ENCODE measurements at places on chromosomes 5 and 9.

- no peak for DNase-seq
Measured at GRCh38 chr9:133605856-133606707, 3.1 kb downstream of the FAM163B start.

GRCh38 chr5:60535951-60536350 lies 164.0 kb downstream of the DEPDC1B start:
- no peak for DNase-seq

GRCh38 chr5:80116465-80116864 lies 81.3 kb downstream of the THBS4 start:
- DNase-seq: no peak

- DNase-seq: no peak
Measured at GRCh38 chr5:159571501-159572244, 241.4 kb upstream of the IL12B start.

DNA sequence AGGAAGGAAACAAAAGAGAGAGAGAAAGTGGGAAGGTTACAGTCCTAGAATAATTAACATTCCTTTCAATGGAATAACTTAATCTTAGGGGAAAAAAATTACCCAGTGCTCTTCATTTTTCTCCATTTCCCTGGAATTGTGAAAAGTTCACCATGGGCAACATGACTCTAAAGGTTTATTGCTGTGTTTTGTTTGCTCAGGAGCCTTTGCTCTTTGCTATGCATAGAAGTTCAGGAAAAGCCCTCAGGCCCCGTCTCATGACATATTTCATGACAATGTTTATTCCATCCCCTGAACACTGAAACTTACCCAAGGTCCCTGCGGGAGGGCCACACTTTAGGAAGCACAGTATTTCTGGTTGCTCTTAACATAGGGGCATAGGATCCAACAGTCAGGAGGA lies 9.8 kb upstream of the CTSL start:
- DNase-seq: no peak

DNA sequence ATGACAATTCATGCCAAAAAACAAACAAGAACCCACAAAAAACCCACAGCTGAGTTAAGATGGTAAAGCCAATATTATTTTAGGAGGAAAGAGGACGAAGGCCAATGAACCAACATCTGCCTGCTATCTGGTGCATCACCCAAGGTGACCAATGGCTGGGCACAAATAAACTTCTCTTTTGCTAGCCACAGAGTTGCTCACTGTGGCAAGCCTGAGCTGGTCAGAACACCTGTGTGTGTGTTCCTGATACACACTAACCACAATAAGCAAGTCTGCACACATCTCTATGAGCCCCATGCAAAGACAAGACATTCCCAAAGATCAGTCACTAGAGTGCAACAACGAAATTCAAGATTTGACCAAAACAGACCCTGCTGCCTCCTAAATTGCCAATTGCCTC lies 63.1 kb downstream of the RNF38 start:
- no peak for DNase-seq

GRCh38 chr5:147818290-147818689 lies 13.2 kb downstream of the SPINK1 start:
- DNase-seq: no peak

- DNase-seq: peak; percentile 38
Measured at GRCh38 chr9:94030318-94031179, 53.7 kb upstream of the PTPDC1 start.

DNA sequence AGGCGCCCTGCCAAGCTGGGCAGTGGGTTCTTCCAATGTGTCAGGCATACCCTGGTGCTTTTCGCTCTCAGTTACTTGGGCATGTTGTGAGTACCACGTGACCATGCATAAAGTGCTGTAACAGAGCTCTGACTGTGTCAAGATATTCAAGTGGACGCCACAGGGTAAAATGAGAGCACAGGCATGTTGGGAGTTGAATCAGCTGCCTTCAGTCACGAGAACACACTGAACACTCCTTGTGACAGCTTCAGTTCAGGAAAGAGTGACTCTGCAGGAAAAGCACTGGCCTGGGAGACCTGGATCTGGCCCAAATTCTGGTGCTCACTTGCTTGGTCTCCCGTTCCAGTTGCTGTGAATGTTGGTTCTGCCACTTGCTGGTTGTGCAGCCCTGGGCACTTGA lies 5.1 kb downstream of the MLANA start:
- DNase-seq: no peak

- peak; percentile 36 for DNase-seq
Measured at GRCh38 chr5:168334695-168335094, 43.2 kb downstream of the WWC1 start.

DNA sequence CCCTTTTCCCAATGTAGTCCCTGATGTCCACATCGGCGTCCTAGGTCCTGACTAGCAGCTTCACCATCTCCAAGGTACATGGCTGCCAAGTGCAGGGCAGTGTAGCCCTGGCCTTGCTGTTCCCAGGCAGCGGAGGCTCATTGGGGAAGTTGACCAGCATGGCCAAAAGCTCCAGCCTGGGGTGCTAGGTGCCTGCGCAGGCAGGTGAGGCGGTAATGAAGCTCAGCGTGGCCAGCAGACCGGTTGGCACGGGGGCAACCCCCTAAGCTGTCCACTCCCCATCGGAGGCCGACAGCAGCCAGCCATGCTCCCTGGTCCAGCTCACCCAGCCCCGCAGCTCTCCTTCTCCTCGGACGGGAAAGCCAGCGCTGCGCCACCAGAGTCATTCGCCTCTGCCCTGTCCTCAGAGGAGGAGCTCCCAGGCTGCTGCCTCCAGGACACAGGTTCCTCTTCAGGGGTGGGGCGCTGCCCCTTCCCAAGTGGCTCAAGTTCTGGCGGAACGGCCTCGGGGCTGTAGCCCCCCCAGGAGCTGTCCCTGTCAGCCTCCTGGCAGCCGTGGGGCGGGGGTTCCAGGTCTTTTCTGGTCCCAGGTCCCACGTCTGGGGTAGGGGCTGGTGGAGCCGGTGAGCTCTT lies 1218.2 kb downstream of the FOXD4L5 start:
- DNase-seq: no peak

DNA sequence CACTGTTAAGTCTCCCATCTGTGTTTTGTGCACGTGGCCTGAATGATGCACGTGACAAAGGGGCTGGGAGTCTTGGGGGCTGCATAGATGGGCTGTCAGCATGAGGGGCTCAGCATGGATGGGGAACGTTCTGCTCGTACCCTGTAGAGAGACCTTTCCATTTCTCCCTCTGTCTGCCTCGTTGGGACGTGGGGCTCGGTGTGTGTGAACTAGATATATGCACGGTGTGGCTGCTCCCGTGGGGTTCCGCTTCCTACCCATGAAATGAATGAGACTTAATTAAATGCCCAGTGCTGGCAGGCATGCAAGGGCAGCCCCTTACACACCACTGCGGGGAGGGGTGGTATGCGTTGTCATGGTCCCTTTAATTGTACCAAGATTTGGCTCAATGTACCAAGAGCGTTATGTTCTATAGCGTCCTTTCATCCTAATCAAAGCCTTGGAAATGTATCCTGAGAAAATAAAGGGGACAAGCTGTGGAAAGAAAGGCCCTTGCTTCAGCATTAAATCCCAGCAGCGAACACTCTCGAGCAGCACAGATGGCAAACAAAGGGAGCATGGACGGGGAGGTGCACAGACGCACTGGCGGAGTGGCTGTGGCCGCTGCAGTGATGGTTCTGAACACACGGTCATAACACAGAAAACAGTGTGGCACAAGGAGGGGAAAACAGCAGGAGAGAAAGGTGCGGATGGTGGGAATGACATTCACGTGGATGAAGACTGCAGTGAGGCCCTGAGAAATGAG lies 66.8 kb downstream of the RASGEF1C start:
- no peak for DNase-seq

DNA sequence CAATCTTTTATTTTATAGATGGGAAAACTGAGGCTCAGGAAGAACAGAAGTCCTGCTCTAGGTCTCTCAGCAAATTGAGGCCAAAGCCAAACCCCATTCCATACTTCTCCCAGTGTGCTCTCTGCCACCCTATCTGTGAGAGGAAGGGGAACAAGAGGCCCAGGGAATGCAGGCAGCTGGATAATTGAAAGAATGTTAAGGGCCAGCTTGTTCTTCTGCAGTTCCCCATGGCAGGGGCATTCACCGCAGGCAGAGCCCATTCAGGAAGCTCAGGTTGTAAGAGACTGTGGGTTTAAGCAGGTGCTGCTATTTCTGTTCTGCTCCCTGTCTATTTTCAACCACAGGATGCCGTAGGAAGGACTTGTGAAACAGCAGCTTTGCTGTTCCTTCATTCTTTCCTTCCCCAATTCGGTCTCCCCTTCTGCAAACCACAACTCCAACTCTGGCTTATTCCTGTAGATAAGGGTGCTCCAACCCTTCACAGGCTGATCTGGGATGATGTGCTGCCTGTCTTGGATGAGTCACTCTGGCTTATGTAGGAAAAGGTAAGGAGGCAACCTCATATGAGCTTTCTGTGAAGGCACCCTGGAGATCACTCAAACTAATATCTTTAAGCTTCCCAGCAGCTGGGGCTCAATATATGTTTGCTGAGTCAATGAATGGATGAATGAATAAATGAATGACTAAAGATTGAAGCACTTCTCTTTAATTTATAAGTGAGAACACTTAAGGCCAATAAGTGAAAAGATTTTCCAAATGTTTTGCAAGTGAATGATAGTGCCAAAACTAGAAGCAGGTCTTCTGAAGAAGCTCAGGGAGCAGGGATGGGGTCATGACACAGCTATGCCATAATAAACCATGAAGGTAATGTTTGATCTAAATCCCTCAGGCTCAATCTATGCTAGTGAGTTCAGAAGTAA lies 377.6 kb downstream of the BRINP1 start:
- no peak for DNase-seq

- no peak for DNase-seq
Measured at GRCh38 chr9:10729213-10729612, 116.4 kb upstream of the PTPRD start.

- no peak for DNase-seq
Measured at GRCh38 chr5:171743436-171744076, 42.1 kb upstream of the SMIM23 start.

DNA sequence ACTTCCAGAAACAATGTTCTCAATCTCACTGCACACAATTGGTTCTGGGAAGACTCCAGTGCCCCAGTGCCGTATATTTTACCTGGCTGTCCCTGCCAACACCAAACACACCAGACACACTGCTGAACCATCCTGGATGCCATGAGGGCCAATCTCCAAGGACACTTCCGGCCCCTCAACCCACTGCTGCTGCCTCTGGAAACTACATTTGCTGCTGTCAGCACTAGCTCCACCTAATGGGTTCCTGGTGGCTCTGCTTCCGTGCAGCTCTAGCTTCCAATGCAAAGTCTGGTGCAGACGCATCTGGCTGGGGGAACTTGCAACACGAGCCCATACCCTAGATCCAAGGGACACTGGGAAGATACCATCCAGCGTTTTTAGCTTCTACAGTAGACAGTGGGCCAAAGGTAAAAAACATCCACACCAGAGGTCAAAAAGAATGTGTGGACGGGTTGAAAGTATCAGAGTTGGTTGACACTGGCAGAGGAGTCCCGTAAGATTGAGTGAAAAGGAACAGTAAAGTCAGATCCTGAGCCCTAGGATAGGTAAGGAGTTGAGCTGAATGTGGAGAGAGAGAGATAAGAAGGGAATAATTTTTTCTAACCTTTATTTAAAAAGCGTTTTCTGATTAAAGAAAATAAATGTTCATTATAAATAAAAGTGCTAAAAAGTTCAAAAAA lies 99.7 kb upstream of the KIF2A start:
- no peak for DNase-seq

- DNase-seq: no peak
Measured at GRCh38 chr9:8855046-8855445, 1055.5 kb upstream of the DMAC1 start.

GRCh38 chr5:152443935-152444334 lies 38.9 kb upstream of the NMUR2 start:
- DNase-seq: no peak

- no peak for DNase-seq
Measured at GRCh38 chr5:135010502-135011354, 23.3 kb downstream of the PITX1 start.

- DNase-seq: peak; percentile 81
Measured at GRCh38 chr5:17105744-17106418, 111.5 kb upstream of the BASP1 start.

DNA sequence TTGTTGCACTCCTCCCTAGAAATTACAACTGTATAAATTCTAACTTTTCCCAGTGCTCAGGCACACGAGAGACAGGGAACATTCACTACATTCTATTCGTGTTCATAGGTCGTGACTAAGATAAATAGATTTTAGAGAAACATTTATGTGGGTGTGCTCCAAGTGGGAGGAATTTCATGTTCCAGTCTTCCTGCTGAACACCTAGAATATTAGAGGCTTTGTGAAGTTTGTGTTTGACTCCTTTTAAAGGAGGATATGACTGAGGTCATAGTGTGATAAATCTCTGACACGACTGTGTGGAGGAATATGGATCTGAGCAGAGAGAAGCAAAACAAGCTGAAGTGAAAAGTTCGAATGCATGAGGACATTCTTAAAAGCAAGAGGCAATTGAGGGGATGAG lies 355.3 kb downstream of the ZSWIM6 start:
- DNase-seq: no peak

GRCh38 chr5:168327994-168328393 lies 36.5 kb downstream of the WWC1 start:
- DNase-seq: no peak

DNA sequence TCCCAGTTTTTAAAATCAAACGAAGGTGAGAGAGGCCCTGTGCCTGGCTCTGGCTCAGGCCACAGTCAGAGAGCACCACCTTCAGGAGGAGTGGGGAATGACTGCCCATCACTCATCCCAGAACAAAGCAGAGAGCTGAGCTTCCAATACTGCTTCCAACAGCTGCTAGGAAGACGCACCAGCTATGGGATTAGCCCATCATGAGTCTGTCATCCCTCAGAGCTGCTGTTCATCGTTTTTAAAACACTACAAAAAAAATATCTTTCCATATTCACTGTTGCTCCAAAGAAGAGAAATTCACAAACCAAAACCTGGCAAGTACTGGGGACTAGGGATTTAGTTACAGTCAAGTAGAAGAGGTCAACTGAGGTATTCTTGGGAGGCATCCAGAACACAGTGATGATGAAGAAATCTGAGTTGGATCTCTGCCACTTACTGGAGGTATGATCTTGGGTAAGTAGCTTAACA lies 102.4 kb downstream of the CDK5RAP2 start:
- peak; percentile 79 for DNase-seq

DNA sequence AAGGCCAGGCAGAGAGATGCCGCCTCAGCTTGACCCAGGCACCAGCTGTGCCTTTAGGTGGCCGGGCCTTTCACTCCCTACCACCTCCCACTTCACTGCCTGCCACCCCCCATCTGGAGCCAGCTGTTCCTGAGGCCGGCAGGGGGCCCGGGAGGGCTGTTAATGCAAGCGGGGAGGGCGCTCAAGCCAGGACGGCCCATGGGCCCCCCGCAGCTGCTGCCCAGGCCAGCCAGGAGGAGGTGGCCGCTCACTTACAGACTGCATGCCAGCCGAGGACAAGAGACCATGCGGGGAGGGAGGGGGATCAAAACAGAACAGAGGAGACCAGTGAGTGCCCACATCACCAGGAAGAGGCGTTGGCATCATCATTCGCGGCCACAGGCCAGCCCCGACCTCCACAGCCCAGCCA lies 4.5 kb downstream of the ABCA2 start:
- no peak for DNase-seq

Measured in AG09319 (cell line).